Activated CD8-positive, alpha-beta memory T cell treated with anti-CD3 and anti-CD28 coated beads, Interleukin-2, amount 10 ng/mL, durations not matched to agents 7 days and 5 days (primary cell): ENCODE measurements at places on chromosomes 3 and 15. TPM values are rescaled to one million over a fixed set of nuclear protein-coding genes. Genes with fewer than 3 reads are reported as not detected.

DNA sequence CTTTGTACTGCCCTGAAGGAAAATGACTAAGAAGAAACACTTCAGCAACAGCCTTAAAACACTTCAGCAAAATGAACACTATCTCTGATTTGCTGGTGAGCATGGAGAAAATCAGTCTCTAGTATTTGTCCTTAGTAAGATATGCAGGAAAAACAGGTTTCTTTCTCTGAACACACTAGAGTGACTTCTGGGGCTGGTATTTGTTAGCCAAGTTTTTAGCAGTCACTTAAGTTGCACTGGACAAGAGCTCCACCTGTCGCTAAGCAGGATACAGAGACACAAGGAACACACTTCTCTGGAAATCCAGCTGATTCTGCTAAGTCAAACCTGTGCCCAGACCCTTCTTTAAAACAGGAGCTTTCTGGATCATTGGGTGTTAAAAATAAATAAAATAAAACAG lies 65.3 kb downstream of the CHAC1 start:
- H3K4me3 ChIP-seq = no peak overlapping the region
- H3K4me1 ChIP-seq = peaks cover 9% of the 10 kb centered on the region
- H3K27me3 ChIP-seq = no peaks in the 10 kb centered on the region
- DNase-seq = no peak

DNA sequence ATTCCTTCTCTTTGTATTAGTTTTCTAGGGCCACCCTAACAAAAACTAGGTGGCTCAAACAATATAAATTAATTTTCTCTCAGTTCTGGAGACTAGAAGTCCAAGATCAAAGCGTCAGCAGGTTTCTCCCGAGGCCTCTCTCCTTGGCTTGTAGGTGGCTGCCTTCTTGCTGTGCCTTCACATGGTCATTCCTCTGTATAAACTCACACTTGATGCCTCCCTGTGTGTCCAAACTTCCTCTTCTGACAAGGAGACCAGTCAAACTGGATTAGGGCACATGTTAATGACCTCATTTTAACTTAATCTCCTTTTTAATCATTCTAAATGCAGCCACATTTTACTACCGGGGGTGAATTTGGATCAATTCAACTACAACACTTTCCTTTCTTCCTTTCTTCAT lies 691.1 kb downstream of the DIPK2A start:
- H3K27ac ChIP-seq = no peak overlapping the region
- H3K27me3 ChIP-seq = no peaks in the 10 kb centered on the region
- peaks cover 1% of the 10 kb centered on the region for H3K36me3 ChIP-seq

- DNase-seq = no peak
- no peaks in the 10 kb centered on the region for H3K27me3 ChIP-seq
- H3K4me3 ChIP-seq = no peak overlapping the region
- no peaks in the 10 kb centered on the region for H3K4me1 ChIP-seq
Measured at GRCh38 chr3:183745300-183746098, 47.9 kb downstream of the YEATS2 start.

CPB1 gene
- not detected for total RNA-seq

- DNase-seq = no peak
- no peak overlapping the region for H3K27ac ChIP-seq
- H3K4me1 ChIP-seq = peaks cover 10% of the 10 kb centered on the region
- H3K36me3 ChIP-seq = peaks cover 4% of the 10 kb centered on the region
- H3K4me3 ChIP-seq = no peak overlapping the region
Measured at GRCh38 chr3:188779281-188779980, 392.3 kb upstream of the TPRG1 start.

DNA sequence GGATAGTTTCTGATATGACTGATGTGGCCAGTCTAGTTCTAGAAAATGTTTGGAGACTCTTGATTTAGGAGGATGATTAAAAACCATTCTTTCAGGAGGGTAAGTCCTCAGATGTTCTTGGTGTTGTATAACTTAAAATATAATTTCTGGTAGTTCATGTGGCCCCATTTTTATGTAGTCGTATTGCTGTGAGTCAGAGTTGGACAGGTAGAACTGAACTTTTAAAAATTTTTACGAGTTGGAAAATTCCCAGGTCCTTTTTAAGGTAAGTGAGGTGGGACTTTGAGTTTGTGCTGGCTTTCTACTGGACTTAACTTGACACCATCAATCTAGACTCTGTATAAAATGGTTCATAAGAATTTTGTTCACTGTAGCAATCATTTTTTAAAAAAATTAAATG lies 92.3 kb downstream of the TCF12 start:
- DNase-seq = no peak
- H3K4me3 ChIP-seq = no peak overlapping the region
- no peak overlapping the region for H3K27ac ChIP-seq
- H3K27me3 ChIP-seq = no peaks in the 10 kb centered on the region

DNA sequence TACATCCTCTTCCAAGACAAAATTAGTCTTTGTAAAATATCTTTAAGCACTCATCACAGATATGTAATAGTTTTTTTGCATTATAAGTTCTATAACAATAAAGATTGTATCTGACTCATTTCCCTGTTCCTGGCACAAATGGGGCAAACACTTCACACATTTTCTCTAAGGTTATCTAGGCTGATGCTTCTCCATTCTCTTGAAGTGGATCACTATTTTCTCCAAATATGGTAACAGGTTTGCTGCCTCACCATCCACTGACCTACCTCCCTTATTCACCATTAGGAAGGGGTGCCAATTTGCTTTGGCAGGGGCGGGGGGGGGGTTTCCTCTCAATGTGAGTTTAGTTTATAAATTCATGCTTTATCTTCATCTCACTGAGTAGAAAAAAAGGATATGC lies 767.7 kb upstream of the LMCD1 start:
- no peaks in the 10 kb centered on the region for H3K27me3 ChIP-seq
- no peaks in the 10 kb centered on the region for H3K36me3 ChIP-seq
- no peaks in the 10 kb centered on the region for H3K4me1 ChIP-seq
- no peak overlapping the region for H3K4me3 ChIP-seq

DNA sequence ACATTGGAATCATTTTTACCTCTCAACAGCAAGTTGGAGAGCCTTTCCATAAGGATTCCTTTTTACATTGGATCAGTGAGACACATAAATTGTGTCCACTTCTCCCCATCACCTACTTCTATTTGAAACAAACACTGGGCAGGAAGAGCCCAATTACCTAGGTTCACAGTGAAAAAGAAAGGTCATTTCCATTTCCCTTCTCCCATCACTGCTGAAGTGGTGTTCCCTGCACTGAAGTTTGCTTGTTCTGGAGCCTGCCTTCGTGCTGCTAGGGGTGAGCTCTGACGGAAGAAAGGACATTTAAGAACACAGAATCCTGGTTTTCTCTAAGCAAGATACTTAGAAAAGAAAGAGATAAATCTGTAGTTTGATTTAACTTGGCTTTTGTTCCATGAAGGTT lies 123.8 kb upstream of the ZBTB20 start:
- no peak overlapping the region for H3K4me3 ChIP-seq
- no peaks in the 10 kb centered on the region for H3K36me3 ChIP-seq

GRCh38 chr3:107973152-107973551 lies 117.7 kb downstream of the CD47 start:
- H3K4me3 ChIP-seq = no peak overlapping the region
- no peaks in the 10 kb centered on the region for H3K27me3 ChIP-seq
- peaks cover 9% of the 10 kb centered on the region for H3K4me1 ChIP-seq

DNA sequence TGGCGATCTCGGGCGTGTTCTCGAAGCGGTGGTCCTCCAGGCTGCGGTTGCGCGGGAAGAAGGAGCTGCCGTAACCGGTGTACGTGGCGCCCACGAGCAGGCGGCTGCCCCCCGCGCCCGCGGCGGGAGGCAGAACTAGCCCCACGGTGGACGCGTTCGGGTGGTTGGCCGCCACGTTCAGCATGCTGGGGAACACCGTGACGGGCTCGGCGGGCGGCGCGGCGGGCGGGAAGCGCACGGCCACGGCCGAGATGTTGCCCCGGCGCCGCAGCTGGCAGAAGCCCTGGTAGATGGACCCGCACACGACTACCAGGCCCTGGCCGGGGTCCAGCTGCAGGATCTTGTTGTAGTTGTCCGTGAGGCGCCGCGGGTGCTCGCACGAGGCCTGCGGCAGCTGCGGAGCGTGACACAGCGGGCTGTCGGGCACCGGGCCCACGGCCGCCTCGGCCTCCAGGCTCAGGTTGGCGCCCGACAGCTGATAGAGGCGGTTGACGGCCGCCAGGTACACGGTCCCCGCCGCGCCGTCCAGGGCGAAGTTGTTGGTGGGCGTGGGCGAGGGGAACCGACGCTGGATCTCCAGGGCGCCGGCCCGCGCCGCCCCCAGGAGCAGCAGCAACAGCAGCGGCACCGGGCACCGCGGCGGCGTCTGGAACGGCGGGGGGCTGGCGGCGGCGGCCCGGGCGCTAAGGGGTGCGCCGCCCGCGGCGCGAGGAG lies 397 bp downstream of the PLXND1 start:
- peaks cover 8% of the 10 kb centered on the region for H3K4me1 ChIP-seq
- peaks cover 70% of the 10 kb centered on the region for H3K27me3 ChIP-seq

GRCh38 chr15:52440414-52440813 lies 88.3 kb downstream of the MYO5A start:
- H3K27ac ChIP-seq = no peak overlapping the region
- H3K4me3 ChIP-seq = no peak overlapping the region
- H3K4me1 ChIP-seq = peaks cover 13% of the 10 kb centered on the region
- no peak for DNase-seq

DNA sequence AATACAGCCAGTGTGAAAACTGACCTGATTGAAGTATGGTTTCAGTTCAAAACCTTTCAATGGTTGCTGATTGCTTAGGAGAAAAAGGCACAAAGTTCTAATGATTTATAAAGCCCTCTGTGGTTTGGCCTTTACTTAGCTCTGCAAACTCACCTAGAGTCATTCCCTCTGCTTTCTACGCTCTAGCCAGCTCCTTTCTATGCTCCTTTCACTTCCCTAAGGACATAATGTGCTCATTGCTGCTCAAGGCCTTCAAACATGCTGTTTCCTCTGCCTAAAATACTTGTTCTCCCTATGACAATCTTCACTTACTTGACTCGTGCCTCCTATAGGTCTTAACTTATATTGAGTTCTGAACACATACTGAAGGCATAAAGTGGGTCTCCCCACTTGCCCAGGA lies 19.0 kb downstream of the RPL39L start:
- no peak overlapping the region for H3K27ac ChIP-seq
- no peaks in the 10 kb centered on the region for H3K27me3 ChIP-seq
- no peak for DNase-seq
- H3K36me3 ChIP-seq = peaks cover 14% of the 10 kb centered on the region
- H3K4me1 ChIP-seq = peaks cover 2% of the 10 kb centered on the region
